ENCODE measurements at places on chromosomes 1 and 21.

DNA sequence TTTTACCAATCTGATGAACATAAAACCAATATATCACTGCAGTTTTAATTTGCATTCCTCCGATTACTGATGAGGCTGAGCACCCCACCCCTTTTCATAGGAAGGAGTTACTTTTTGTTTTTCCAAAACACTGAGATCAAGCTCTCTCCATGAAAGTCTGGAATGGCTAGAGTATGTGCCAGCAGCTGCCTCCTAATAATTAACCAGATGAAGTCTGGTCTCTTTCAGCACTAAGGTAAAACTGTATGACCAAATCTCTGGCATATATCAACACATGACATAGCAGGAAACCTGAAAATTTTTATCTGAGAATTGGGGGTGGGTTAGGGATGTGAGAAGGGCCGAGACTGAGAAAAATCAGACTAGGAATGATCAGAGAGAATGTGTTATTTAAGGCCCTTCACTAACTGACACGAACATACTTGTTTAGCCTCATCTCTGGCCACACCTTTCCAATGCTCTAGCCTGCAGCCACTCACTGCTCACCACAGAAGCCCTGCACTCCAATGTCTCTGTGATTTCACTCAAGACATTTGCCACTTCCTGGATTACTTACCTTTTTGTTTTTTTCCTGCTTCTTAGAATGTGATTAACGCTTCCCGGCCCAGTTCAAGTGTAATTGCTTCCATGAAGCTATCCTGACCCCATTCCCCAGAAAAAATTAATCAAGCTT, 34.7 kb downstream of the WASF2 start:
- no peak for DNase-seq

DNA sequence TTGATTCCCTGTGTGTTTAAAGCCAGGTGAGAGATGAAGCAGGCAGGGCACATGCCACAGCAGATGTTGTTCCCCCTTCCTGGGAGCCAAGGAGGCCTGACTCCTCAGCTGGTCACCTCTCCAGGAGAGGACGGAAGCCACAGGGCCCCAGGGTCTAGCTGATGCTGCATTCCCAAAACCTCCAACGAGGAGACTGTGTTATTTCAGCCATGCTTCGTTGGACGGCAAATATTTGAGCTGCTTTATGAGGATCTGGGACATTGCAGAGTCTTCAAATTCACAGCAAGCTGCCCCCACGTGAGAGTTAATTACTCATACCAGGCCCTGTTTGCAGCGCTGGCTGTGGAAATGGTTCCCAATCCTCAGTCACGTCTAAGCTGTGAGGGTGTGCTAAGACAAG, 85.3 kb downstream of the CDC7 start:
- no peak for DNase-seq

DNA sequence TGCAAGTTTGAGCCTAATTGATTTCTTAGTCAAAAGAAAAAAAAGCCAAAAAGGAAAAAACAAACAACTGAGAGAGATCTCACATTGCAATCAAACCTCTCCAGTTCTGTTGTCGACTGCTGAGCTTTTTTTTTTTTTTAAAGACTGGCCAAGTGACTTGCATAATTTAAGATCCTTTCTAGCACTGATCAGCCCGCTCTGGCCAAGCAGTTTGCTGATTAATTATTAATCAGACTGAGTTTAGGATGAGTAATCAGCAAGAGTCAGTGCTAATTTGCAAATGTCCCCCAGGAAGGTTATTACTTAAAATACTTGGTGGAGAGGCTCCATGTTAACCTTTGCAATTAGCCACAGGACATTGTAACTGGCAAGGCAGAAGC, 39.3 kb downstream of the HMGB4 start:
- DNase-seq = peak; percentile 28

DNA sequence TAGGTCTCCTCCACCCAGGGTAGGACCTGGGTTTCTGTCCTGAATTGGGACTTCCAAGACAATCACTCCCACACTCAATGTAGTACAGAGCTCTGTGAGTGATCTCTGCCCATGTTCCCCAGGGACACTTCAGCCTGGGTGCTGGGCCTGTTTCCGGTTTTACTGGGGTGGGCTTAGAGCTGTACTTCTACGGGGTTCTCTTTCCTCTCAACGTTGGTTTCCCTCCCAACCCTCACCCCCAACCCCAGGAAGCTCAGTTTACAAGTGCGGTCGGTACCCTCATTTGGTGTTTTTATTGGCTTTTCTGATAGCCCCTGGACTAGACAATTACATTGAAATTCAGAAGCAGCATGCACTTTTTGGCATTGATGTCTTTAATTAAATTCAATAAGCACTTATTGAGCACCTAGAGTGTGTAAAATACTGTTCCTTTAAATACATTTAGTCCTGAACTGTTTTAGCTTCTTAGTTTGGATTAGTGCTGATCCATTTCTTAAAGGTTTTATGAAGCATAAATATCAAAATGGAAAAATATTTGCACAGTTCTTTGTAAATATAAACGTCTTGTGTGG, 542 bp upstream of the XPR1 start:
- DNase-seq = no peak

GRCh38 chr21:41431788-41432548, 5.9 kb downstream of the MX1 start:
- no peak for DNase-seq

- DNase-seq = no peak
These were observed 244.7 kb downstream of the RRAGC start for GRCh38 chr1:38614861-38615260.
